ENCODE measurements at places on chromosomes 7 and 10. TPM values are rescaled to one million over a fixed set of nuclear protein-coding genes. Genes with fewer than 3 reads are reported as not detected.

The KCND2 gene
- total RNA-seq, result not detected

The TMEM236 gene
- total RNA-seq, result 0.19 TPM

The POM121C gene
- 7.5 TPM for total RNA-seq

The STAMBPL1 gene
- total RNA-seq, result 3.2 TPM

The CDH23 gene
- under 0.01 TPM for total RNA-seq

The CASTOR2 gene
- total RNA-seq, result 7.2 TPM

The MRC1 gene
- total RNA-seq, result 8.8 TPM

The GLI3 gene
- total RNA-seq, result 3.5 TPM

The NUTM2A gene
- total RNA-seq, result 0.19 TPM
